Suppressor macrophage treated with lipopolysaccharide for 1 hour (primary cell): ENCODE measurements at places on chromosomes 11 and 22.

DNA sequence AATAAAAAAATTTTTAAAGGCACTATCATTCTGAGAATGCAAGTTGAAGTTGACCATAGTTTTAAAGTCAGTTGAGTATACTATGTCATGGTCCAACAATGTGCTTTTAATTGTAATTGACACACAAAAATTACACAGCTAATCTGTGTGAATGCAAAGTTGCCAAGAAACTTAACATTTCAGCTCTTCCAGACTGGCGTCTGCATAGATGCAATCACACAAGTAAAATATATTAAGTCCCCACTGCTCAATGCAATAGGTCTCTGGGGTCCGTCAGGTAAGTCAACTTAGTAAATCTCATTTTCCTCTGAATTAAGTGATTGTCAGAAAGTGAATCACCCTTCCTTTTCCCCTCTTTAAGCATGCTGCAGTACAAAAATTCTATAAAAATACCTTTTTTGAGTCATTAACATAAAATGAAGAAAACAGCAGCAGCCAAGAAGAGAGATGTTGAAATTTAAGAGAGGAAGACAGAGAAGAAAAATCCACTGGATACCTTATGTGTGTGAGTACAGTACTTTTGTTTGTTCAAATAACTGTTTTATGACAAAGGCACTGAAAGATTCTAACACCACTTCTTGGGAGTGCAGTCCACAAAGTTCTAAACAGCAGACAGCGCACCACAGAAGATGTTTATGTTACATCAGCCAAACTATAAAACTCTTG lies 5.1 kb downstream of the FZD4 start:
- DNase-seq: no peak

GRCh38 chr11:65295001-65295400 lies 19.7 kb upstream of the CDC42EP2 start:
- no peak for DNase-seq

- DNase-seq: no peak
These were observed 28.0 kb downstream of the ZC3H12C start for GRCh38 chr11:110121204-110121603.

GRCh38 chr11:16839821-16840220 lies 101.4 kb downstream of the C11orf58 start:
- DNase-seq: no peak

GRCh38 chr11:16925561-16926065 lies 88.6 kb downstream of the PLEKHA7 start:
- DNase-seq: peak; percentile 3

DNA sequence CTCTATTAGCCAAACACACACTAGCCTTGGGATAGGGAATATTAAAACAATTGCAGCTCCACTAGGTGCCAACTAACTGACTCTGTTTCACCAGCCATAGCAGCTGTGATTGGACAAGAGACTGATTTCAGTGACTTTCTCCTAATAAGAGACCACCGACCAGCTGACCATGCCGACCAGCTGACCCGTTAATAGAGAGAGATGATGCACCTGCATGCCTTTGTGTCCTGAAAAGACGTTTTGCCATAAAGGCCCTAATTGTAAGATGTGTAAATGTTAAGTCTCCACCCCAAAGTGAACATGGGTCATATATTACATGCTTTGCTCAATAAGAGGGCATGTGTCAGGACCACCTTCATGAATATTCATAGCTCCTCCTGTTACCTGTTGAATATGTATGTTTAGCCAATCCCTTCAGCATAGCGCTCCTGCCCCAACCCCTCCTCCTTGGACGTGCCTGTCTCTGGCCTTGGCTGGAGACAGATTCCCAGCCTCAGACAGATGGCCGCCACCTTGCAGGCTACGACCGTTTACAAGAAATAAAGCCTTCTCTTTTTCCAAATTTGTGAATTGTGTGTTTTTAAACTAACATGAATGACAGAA lies 1.3 kb upstream of the NADSYN1 start:
- DNase-seq: no peak

- no peak for DNase-seq
These were observed 213.1 kb downstream of the INSC start for GRCh38 chr11:15327786-15328231.

GRCh38 chr11:65811764-65812475 lies 21.8 kb upstream of the SNX32 start:
- peak; percentile 67 for DNase-seq

- DNase-seq: peak; percentile 46
These were observed 75.8 kb downstream of the RAB30 start for GRCh38 chr11:82995754-82996398.

DNA sequence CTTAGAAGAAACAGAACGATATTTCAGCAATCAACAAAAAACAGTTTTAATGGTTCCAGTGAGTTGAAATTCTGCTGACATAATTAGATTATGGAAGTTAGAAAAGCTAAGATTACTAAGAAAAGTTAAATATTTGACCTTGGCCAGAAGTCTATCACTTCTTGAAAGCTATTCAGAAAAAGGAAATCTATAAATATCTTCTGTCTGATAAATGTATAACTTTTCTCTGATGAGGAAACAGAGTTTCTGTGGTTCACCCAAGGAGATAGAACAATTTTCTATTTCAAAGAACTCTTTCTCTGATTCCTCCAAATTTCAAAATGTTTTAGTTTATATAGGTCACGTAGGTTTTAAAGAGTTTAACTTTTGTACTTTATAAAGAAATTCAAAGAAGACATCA lies 438.4 kb upstream of the CHORDC1 start:
- DNase-seq: no peak

GRCh38 chr11:15555161-15555560 lies 440.4 kb downstream of the INSC start:
- no peak for DNase-seq

GRCh38 chr11:117870103-117870952 lies 6.1 kb downstream of the FXYD6 start:
- no peak for DNase-seq

- no peak for DNase-seq
These were observed 1.8 kb upstream of the SLC22A8 start for GRCh38 chr11:63017306-63017974.

DNA sequence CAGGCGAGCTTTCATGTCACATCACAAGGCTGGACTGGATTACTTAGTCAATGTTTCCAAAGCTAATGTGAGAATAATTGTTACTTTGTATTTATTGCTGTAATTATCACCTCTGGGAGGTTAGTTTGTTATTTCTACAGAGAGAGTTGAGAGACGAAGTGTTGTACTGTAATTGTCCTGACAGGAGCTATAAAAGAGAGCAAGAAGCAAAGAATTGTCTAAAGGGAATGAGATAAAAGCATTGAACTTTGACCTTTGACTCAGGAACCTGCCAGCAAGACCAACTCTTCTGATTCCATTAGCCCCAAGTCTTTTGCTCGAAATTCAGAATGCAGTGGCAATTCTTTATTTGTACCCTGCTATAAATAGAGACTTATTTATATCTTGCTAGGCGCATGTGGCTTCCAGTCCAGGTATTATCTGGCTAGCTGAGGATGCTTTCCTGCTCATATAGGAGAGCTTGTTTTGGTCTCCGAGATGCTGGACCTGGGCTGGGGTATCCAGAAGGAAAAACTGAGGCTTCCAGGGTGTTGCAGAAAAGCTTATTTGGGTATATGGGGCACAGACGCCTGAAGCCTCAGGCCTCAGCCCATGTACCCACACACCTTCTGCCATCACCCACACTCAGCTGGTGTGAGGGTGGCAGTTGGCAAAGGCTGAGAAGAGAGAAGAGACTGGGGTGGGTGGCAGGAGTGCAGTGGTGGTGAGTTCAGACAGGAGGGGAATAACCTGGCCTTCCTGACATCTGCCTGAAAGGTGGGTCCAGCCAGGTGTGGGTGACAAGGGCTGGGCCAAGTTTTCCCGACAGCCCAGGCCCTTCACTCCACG lies 40.7 kb downstream of the SYT13 start:
- no peak for DNase-seq

GRCh38 chr11:121451986-121452608 lies at the start of gene SORL1:
TSS of gene SORL1 (plus strand) at chr11:121452314. CDS start at chr11:121452332, 18 bp downstream.
- DNase-seq: peak; percentile 63

- peak; percentile 57 for DNase-seq
These were observed 13.5 kb upstream of the TMA7B start for GRCh38 chr22:39946503-39947219.

- DNase-seq: peak; percentile 95
These were observed 18.6 kb upstream of the APLP2 start for GRCh38 chr11:130051082-130051481.

- no peak for DNase-seq
These were observed 8.9 kb upstream of the EHD1 start for GRCh38 chr11:64887234-64887756.

DNA sequence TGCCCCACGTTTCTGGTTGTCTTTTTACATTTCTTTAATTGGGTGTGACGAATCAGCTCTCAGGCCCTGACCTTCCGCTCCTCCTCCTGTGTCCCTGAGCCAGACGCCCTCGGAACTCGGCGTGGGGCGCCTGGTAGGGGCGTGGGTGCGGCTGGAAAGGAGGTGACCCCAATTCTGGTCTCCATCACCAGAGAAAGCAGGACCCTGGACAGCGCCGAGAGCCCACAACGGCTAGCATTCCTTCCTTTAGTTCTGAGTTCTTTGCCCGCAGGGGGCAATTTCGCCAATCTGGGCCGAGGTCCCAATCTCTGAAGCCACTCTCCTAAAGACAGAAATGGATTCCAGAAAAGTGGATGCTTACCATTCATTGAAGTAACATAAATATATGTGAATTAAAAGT lies 11.7 kb upstream of the RBMXL2 start:
- DNase-seq: no peak

DNA sequence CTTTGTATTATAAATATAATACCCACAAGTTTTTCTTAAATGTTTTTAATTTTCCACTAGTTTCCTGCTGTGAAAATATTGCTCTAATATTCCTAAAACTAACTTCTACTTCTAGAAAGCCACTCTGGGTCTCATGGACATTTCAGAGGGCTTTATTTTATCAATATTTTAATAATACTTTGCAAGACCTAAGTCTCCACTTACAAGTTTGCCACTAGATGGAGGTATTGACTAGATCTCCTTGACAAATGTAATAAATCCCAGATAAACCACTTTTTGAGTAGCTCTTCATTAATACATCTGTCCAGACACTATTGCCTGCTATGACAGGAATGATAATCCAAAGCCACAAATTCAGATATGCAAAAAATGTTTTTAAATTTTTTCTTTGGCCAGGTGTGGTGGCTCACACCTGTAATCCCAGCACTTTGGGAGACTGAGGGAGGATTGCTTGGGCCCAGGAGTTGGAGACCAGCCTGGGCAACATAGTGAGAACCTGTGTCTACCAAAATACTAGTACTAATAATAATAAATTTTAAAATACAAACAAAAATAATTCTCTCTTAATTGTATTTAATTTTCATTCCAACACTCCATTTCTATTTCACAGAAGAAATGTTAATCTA lies 3.5 kb upstream of the ACAT1 start:
- peak; percentile 64 for DNase-seq

- no peak for DNase-seq
These were observed 595.1 kb upstream of the CCDC179 start for GRCh38 chr11:23455321-23455891.

DNA sequence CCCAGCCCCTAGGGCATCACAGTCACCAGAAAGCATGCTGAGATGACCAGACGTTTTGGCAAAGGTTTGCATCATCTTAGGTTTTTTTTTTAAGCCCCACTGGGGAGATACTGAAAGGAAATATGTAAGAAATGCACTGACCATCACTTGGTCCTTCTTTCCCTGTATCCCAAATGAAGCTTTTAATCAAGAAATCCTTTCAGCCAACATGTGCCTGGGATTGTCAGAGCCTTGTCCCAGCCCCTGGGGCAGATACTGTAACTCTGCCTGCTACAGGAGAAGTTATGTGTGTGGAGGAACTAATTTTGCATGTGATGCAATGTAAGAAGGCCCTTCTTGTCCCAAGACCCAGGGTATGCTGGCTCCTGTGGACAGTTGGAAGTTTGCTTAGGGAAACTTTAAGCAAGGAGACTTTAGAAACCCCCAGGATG lies 65.6 kb downstream of the PPFIBP2 start:
- peak; percentile 95 for DNase-seq

DNA sequence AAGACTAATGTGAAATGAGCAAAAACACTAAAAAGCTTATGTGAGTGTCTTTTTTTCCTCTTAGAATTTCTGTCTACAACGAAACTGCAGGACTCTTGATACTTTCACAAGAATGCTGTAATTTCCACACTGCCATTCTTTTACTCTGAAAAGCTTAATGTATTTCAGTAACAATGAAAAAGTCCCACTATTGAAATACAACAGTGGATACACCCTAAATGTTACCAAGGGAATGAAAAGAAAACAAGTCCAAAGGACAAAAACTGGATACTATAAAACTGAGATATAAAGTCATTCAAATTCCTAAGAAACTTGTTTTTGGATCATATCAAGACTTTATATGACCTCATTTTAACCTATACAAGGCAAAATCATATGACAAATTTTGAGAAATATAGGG lies 77.4 kb downstream of the SOX6 start:
- no peak for DNase-seq

DNA sequence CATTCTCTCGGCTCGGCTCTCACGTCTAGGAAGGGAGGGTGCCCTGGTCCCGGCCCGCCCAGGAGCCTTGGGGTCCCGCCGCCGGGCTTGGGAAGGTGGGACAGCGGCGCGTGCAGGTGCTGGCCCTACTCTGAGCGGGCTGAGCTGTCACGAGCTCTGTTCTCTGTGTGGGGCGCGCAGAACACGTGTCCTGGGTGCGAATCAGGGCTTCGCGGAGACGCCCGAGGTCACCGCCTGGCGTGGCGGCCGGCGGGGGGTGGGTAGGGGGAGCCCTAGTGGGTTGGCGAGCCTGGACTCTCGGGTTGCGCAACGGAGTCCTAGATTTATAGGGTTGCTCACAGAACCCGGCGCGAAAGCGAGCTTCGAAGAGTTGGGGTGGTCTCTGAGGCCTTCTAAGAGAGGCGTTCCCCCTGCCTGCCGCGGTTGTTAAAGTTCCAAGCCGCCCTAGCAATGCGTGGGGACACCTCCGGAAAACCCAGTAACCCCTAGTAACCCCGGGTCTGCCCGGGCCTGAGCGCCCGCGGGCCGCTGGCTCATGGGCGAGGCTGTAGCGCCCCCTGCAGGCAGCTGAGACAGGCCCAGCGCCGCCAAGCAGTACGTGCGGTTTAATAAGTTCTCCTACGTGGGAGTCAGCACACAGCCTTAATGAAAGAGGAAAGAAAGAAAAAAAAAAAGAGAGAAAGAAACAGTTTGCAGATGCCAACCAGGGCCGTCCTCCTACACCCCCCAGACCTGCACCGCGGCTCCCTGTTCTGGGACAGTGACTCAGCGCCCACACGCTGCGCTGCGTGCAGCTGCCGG lies 2.7 kb downstream of the ADM start:
- peak; percentile 96 for DNase-seq

- no peak for DNase-seq
These were observed 878.6 kb upstream of the CCDC90B start for GRCh38 chr11:84164728-84165127.

GRCh38 chr11:78083021-78083420 lies 3.4 kb upstream of the NDUFC2 start:
- DNase-seq: no peak

- peak; percentile 22 for DNase-seq
These were observed 9.0 kb upstream of the CCT8L2 start for GRCh38 chr22:16601437-16602223.

GRCh38 chr22:46093796-46094195 lies 56.5 kb upstream of the PPARA start:
- DNase-seq: no peak

GRCh38 chr11:95254716-95255115 lies 23.7 kb upstream of the SESN3 start:
- DNase-seq: no peak
